Hematopoietic multipotent progenitor cell (in vitro differentiated cells): ENCODE measurements at places on chromosomes 13 and 19. TPM values are rescaled to one million over a fixed set of nuclear protein-coding genes. Genes with fewer than 3 reads are reported as not detected.

LDLR gene
- 157 TPM for total RNA-seq

PNMA8A gene
- total RNA-seq: 7.3 TPM

PABPC3 gene
- total RNA-seq: 0.54 TPM

PEG3 gene
- 1.1 TPM for total RNA-seq

KIR2DL1 gene
- not detected for total RNA-seq

FFAR1 gene
- 0.27 TPM for total RNA-seq

TNFSF13B gene
- 27.5 TPM for total RNA-seq

TSSK6 gene
- 5.4 TPM for total RNA-seq

SIGLEC8 gene
- 0.27 TPM for total RNA-seq

ASPDH gene
- total RNA-seq: not detected

ZNF610 gene
- 2.2 TPM for total RNA-seq

PRSS57 gene
- total RNA-seq: 829 TPM

DIS3 gene
- 11.0 TPM for total RNA-seq

IGSF23 gene
- not detected for total RNA-seq

OR7A5 gene
- under 0.01 TPM for total RNA-seq

FNDC3A gene
- total RNA-seq: 25.9 TPM

MBD3L2 gene
- not detected for total RNA-seq

CGB2 gene
- total RNA-seq: not detected

CGB5 gene
- not detected for total RNA-seq

KLK5 gene
- not detected for total RNA-seq

LILRA1 gene
- 2.7 TPM for total RNA-seq

FBXW9 gene
- total RNA-seq: 31.2 TPM

RAB8A gene
- 130 TPM for total RNA-seq

CCDC70 gene
- not detected for total RNA-seq

FSD1 gene
- total RNA-seq: 4.6 TPM

KASH5 gene
- 0.27 TPM for total RNA-seq

ACP7 gene
- not detected for total RNA-seq
